Mammary microvascular endothelial cell (primary cell): ENCODE measurements at places on chromosomes 6 and 20. TPM values are rescaled to one million over a fixed set of nuclear protein-coding genes. Genes with fewer than 3 reads are reported as not detected.

The ARMC12 gene
- not detected in 2 replicates for total RNA-seq

The AVP gene
- total RNA-seq: not detected in 2 replicates

The ASIP gene
- total RNA-seq: not detected in 2 replicates

The CRIP3 gene
- total RNA-seq: not detected in 2 replicates

The LINC00237 gene
- not detected in 2 replicates for total RNA-seq

The DACT2 gene
- total RNA-seq: not detected in 2 replicates
